ENCODE measurements at places on chromosomes 4 and X.

GRCh38 chr4:177968817-177969442 is 526.7 kb upstream of the AGA start:
- no peak for DNase-seq

- DNase-seq, result no peak
Observed at GRCh38 chr4:159358226-159358625, 255.3 kb downstream of the RAPGEF2 start.

DNA sequence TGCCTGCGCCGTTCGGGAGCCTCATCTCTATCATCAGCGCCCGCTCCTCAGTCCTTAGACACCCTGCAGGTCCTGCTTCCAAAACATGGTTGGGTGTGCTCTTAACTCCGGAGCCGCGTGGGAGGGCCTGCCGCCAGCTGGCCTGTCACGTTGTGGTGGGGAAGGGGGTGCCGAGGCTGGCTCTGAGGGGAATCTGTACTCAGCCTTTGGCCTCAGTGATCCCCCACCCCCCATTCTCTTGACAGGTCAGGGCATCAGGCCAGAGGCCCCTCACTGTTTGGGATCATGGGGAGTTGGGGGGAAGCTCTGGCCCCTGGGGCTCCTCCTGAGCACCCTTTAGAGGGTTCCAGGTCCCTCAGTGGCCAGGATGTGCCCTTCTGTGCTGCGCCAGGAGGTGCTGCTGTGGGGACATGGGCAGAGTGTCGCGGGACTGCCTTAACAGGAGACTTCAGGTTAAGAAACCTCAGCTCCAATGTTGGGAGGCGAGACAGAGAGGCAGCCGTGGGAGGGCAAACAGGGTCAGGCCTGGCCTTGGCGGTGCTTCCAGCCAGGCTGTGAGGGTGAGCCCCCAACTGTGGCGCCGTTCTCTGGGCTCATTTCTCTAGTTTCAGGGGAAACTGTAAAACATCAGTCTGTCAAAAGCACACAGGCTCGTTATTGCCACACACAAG is 33.5 kb downstream of the TRMT44 start:
- no peak for DNase-seq

- no peak for DNase-seq
Observed at GRCh38 chr4:148800336-148800885, 358.2 kb upstream of the NR3C2 start.

DNA sequence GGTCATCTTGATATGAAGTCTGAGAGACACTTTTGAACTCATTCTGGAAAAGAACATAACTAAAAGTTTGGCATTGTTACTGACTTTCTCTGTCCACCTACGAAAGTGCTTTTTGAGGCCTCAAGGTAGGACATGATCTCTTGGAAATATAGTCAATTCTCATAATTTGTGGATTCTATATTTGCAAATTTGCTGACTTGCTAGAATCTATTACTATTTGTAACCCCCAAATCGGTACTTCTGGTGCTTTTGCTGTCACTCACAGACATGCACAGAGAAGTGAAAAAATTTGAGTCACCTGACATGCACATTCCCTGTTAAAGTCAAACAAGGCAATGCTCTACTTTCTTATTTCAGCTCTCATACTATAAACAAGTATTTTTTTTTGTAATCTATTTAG is 35.6 kb downstream of the TSPAN7 start:
- no peak for DNase-seq

- DNase-seq, result no peak
Observed at GRCh38 chrX:75968293-75968692, 183.2 kb upstream of the MAGEE2 start.

DNA sequence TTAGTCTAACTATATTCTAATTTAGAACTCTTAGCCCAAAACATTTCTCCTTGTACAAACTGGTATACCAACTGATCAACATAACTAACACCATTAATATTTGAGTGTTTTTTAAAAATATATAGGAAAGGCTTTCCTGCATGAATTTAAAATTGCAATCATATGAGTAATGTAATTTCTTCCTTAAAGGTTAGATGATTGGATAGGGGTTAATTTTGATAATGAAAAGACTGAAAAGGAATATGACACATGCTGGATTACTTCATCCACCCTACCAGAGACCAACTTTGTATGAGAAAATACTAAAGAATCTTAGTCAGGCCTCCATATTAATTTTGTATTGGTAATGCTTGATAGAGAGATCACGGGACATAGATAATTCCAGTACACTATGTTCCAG is 25.1 kb upstream of the PLS3 start:
- DNase-seq, result no peak

Measured in central memory CD4-positive, alpha-beta T cell (primary cell).